NCI-H526 (cell line): ENCODE measurements at places on chromosomes 4 and X.

DNA sequence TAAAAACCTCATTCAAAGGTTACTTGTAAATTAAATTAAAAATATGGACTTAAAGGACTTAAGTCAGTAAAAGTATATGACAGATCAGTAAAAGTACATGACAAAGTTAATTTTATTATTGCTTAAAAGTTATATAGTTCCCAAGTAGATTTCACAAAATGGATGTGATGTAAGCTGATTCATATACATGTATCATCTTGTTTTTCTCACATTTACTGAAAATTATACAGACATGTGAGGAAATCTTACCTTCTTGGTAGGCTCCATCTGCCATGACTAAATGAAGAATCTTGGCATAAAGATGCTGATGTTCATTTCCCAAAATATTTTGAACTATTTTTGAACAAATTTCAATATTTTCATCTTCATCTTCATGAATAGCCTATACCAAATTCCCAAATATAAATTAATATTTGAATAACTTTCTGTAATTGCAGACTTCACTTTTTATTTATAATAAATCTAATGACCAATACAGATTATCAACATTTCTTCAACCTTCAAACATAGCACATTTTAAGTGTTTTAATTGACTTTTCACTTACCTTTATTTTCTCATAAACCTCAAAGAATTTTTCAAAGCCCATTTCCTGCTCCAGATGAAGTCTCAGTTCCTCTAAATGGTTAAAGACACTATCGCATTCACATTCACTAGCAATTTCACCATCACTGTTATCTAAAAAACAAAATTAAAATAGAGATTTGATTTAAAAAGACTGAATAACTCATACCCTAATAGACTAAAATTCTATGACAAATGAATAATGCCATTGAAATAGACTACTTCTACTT is 129.4 kb upstream of the SH3RF1 start:
- no peak for DNase-seq

- DNase-seq, result no peak
Observed at GRCh38 chrX:1629244-1629643, 14.4 kb downstream of the ASMT start.

DNA sequence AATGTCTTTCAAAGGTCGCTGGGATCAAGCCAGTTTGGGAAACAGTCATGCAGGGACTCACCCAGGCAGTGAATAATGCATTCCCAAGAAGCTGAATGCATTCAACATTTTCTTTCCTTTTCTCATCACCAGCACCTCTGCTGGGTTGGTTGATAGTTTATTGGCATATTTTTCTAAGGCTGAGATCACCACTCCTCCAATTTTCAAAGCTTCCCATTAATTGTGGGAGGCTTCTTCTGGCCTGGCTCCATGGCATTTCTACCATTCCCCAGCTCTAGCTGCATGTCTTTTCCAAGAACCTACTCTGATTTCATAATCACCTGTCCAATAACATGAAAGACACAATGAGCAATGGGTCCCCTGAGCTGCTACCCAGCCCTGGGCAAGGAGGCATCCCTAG is 35.8 kb downstream of the CHRDL1 start:
- no peak for DNase-seq

DNA sequence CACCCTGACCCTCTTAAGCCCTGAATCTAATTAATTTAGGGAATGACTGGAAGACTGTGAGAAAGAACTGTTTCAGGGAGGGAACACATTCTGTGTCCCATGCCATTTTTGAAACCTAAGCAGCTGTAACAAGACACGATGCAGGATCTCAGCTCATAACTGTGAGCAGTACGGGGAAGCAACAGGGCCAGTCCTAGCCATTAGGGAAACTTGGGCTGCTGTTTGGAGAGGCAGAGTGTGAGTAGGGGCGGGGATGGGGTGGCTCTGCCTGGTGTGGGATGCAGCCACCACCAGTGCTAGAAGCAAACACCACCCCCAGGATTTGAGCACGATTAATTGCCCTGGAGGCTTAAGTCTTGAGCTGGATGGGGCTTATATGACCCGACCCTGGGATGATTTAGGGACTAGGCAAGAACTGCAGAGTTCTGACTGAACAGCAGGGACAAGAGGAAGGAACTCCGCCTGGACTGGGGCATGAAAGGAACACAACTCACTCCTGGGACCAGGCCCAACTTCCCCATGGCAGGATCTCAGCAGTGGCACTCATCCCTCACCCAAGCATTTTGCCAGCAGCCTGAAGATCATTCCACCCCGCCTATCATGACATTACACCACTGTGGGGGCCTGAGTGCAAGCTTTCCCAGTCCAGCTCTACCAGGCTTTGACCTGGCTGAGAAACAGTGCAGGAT is 43.1 kb downstream of the ATRX start:
- DNase-seq, result no peak

- DNase-seq, result no peak
Observed at GRCh38 chr4:95068818-95069478, 311.2 kb downstream of the BMPR1B start.

- DNase-seq, result no peak
Observed at GRCh38 chr4:132809298-132810032, 339.6 kb upstream of the PCDH10 start.

DNA sequence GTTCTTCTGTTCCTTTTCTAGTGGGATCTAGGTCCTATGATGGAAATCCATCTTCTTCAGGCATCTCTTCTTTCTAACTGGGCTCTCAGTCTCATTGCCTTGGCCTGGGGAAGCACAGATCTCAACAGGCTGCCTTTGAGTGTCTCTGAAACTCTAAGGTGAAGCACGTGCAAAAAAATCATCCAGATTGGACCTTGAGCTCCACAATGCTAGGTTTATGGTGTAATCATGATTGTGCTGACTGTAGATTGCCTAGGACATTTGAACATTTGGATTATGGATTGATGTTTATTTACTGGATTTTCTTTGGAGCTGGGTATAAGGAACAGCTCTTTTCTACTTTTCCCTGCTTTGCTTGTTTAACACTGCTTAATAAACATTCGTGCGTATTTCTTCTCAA is 191.5 kb upstream of the NR3C2 start:
- peak; percentile 80 for DNase-seq

DNA sequence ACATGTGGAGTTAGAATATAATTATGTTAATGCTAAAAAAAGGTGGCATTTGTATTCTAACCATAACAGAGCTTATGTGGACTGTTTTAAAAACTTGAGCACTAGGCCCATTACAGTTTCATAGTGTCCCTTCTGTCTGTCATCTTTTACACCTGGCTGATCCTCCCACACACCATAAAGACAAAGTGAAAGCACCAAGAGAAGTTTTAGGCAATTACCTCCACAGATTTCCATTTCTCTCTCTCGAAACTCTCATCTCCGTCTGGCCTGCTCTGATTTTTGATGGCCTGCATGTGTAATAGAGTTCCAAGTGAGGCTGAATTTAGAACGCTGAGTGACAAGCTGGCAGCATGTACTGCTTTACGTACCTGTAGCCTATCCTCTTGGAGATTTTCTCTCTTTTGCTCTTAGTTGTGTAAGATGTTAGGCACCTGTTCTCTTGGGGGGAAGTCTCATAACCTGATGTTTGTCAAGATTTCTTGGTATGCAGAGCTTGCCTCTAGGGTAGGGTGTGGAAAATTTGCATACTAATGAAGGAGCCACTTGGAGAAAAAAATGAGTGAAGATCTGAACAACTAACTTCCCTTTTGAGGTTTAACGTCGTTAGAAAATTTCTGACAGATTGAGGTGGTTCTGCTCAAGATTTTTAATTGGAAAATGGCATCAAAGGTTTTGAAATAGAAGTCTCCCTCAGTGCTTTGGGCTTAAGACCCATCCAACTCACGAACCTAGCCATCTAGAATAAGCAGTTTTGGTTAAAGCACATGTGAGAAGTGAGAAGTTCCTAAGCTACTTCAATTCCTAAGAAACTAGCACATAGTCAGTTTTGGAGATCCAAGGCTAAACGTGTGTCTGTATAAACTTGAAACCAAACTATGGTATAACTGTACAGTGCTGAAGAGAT is 57.6 kb upstream of the RAP1GDS1 start:
- no peak for DNase-seq

DNA sequence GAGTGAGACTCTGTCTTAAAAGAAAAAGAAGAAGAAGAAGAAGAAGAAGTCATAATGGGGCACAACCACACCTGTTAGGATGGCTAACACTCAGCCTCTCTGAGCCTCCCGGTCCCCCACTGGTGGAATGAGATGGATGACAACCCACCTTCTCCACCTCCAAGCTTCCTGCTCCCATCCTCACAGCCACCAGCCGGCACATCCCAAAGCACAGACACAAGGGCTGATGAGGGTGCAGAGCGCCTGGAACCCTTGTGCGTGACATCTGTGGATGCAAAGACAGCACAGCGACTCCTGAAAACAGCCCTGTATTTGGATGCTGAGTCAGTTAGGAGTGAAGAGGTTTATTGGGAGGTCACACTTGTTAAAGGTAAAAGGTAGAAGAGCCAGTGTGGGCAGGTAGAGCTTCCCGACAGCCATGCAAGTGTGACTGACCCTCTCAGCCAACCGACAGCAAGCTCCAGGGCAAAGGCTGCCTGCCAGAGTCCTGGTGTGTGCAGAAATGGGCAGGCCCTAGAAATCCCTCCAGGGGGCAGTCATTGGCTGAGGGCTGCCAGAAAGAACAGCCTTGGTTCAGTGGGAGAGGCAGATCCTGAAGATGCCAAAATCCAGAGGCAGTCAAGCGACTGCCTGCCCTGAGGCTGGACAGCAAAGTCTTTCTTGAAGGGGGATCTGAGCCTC is 26.6 kb upstream of the MAN2B2 start:
- DNase-seq, result peak; percentile 36

DNA sequence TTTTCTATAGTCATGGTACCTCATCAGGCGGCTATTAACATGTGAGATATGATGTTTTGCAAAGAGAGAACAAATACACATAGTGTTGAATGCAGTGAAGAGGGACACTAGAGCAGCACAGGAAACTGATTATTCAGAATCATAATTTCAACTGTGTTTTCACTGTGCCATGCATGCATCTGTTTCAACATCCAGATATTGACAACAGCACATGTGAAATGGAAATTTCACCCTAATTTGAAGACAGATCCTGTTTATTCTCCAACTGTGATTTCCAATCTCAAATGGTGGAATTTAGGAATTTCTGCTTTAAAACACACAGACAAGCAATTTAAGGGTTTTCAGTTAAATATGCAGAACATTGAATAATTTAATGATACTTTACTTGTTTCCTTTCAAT is 288.6 kb downstream of the KCTD8 start:
- DNase-seq, result no peak

GRCh38 chrX:12052109-12052508 is 86.2 kb upstream of the FRMPD4 start:
- no peak for DNase-seq

DNA sequence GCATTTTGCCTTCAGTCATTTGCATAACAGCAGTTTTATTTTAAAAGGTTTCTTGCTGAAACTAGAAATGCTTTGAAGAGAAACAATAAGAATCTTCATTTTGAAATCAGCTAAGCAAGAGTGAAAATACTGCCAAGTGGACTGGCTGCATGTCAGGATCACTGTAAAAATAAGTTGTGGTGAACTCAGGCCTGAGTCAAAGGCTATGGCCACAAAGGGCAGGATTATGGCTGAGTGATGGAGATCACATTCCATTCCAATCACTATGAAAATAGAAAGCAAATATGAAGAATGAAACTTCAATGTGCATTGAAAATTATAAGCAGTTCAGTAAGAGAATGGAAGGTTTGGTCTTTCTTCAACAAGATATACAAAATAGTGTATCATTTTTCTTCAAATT is 224.5 kb downstream of the PCDH18 start:
- DNase-seq, result no peak

GRCh38 chr4:137621056-137621455 is 88.8 kb upstream of the PCDH18 start:
- no peak for DNase-seq

DNA sequence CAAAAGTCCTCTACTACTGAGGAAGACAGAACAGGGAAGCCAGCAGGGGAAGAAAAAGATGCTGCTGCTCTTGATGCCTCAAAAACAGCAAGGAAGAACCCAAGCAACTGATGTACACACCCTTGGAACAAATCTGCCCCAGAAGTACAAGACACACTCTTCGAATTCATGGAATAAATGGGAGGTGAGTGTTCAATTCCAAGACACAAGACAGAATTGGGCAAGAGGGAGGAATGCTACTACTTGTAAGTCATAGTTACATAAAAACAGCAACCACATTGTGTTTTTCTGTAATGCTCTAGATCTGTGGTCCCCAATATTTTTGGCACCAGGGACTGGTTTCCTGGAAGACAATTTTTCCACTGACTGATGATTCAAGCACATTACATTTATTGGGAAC is 58.0 kb upstream of the H2AZ1 start:
- no peak for DNase-seq

DNA sequence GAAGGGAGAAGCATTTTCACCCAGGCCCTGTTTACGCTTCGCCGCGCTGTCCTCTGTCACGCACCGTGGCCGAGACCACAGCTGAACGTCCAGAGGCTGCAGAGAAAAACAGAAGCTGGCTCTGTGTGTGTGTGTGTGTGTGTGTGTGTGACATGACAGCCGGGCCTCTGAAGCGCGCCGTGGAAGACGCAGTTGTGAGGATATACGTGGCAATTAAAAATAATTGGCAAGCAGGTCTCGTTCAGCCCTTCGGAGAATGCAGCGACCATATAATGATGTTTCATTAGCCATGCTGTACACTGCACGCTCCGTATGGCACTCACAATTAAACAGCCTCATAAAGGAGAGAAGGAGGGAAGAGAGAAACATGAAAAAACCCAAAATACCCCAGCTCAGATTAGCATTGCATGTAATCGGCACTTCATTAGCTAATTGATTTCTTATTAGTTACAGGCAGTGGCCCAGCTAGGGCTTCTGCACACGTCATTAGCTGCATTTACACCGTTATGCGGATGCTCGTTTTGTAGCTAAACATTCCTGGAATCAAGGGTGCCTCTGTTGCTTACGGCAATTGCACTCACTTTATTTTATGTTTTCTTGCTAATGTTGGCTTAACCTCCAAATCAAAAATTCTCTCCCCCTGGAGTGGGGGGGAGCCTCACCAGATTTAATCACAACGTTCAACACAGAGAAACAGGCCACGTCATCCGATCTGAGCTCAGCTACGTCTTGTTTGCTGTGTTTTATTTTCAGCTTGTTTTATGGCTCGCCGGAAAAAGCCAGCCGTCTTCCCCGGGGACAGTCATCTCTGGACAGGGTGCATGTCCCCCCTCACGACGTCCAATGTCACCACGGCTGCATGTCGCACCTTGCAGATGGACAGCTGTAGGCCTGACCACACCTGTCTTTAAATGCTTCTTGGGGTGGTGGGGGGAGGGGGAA is 74.6 kb upstream of the SHOX start:
- no peak for DNase-seq

GRCh38 chr4:53730031-53730805 is 138.9 kb upstream of the LNX1 start:
- no peak for DNase-seq
